Lung (tissue), 17 donors: ENCODE measurements at places on chromosomes 1 and 21. TPM values are rescaled to one million over a fixed set of nuclear protein-coding genes. Genes with fewer than 3 reads are reported as not detected.

DNA sequence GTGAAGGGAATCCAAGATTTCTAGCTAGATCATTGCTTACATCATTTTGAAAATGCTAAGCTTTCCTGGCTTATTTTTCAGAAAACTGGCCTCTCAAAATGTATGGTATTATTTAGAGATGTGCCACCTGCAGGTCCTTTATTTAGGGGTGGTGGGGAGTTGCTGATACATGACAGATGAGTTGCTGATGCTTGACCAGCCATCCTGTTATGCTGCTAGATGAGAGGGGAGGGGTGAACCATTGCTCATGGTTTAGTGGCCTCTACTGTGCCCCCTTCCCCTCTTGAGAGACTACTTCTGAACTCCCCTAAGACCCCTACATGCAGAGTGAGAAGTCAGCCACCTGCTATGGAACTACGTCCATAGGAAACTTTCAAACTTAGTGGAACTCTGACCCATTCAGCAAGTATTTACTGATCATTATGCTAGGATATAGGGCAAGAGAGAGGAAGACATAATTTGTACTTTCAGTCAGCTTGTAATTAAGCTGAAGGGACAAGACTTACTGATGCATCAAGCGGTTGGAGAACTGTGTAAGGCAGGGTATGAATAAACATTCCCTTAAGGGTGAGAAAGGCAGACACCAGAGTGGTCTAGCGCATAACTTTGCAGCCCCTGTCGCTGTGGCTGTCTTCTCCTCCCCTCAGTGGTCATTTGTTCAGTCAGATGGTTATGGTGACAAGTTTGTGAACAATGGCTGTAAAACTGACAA lies 34.6 kb downstream of the SLAMF6 start:
- H3K27me3 ChIP-seq = no peaks in the 10 kb centered on the region
- no peaks in the 10 kb centered on the region for H3K4me1 ChIP-seq
- no peak for DNase-seq
- no peak overlapping the region for H3K27ac ChIP-seq
- H3K4me3 ChIP-seq = no peak overlapping the region

GRCh38 chr1:4121293-4121684 lies 221.2 kb upstream of the C1orf174 start:
- no peak overlapping the region for H3K27ac ChIP-seq
- peaks cover 3% of the 10 kb centered on the region for H3K27me3 ChIP-seq
- no peak for DNase-seq
- H3K4me3 ChIP-seq = no peak overlapping the region
- H3K4me1 ChIP-seq = no peaks in the 10 kb centered on the region

Gene OLFM3
- 8.1 TPM for total RNA-seq

- no peak overlapping the region for H3K27ac ChIP-seq
- peak; percentile 34 for DNase-seq
- H3K4me3 ChIP-seq = no peak overlapping the region
- no peaks in the 10 kb centered on the region for H3K27me3 ChIP-seq
- peaks cover 5% of the 10 kb centered on the region for H3K36me3 ChIP-seq
- H3K4me1 ChIP-seq = no peaks in the 10 kb centered on the region
Observed at GRCh38 chr1:220775240-220775853, 11.4 kb upstream of the MTARC1 start.

- H3K36me3 ChIP-seq = no peaks in the 10 kb centered on the region
- no peak for DNase-seq
- no peaks in the 10 kb centered on the region for H3K4me1 ChIP-seq
- H3K27me3 ChIP-seq = no peaks in the 10 kb centered on the region
- H3K27ac ChIP-seq = no peak overlapping the region
Observed at GRCh38 chr1:178548108-178548507, 35.2 kb downstream of the TEX35 start.

Gene UBL4B
- not detected for total RNA-seq

Gene LAD1
- total RNA-seq = 37.8 TPM

Gene ILDR2
- 0.52 TPM for total RNA-seq

DNA sequence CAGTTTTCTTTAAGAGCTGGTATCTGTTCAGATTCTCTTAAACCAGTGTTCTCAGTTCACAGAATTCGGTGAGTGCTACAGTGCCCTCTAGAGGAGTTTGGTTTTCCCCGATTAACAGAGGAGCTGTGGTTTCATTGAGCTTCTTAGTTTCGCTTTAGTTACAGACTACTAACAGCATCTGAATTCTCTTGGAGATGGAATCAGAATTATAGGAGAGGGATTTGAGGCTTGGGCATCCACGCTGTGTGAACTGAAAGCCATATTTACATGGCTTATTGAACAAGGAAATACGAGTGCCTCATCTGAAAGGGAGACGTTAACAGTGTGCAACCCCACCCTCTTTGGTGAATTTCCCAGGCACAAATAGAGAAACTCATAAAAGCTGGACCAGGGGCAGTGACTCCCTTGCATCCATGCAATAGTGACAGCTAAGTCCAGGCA lies 202.0 kb downstream of the USH2A start:
- H3K4me3 ChIP-seq = peak overlapping the region; percentile 19
- H3K27ac ChIP-seq = no peak overlapping the region
- H3K27me3 ChIP-seq = no peaks in the 10 kb centered on the region
- peaks cover 2% of the 10 kb centered on the region for H3K4me1 ChIP-seq

Gene GBP1
- total RNA-seq = 62.5 TPM

DNA sequence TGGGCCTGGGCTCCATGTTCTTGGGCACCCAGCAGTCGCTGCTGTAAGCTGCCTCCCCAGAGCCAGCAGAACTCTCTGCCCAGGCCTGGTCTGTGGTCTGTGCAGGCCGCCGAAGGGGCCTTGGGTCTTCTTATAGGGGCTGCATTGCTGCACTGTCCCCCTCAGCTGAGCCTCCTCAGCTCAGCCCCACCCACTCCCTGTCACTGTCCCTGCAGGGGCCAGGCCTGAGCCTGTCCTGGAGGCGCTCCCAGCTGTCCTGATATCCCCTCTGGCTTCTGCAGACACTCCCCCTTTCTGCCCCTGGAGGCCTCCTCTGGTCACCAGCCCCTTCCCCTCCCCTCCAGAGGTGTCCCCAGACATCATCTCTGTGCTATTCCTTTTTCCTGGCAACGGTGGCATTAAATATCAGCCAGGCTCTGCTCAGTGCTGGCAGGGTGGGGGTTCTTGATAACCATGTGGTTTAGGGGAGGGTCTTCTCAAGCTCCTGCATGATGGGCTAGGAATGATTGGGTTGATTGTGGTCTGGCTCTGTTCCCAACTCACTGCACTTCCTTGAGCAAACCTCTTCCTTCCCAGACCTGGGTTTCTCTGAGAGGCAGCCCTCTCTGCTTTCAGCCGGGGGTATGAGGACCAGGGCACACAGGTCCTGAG lies 3.7 kb upstream of the FOXO6 start:
- H3K36me3 ChIP-seq = no peaks in the 10 kb centered on the region
- peak; percentile 68 for DNase-seq
- peaks cover 5% of the 10 kb centered on the region for H3K27me3 ChIP-seq
- H3K4me3 ChIP-seq = no peak overlapping the region
- H3K27ac ChIP-seq = no peak overlapping the region
- peaks cover 4% of the 10 kb centered on the region for H3K4me1 ChIP-seq

Gene TMEM240
- 2.3 TPM for total RNA-seq

GRCh38 chr1:58358346-58358745 lies 188.2 kb downstream of the OMA1 start:
- no peaks in the 10 kb centered on the region for H3K36me3 ChIP-seq
- H3K27ac ChIP-seq = no peak overlapping the region
- H3K27me3 ChIP-seq = no peaks in the 10 kb centered on the region
- DNase-seq = no peak
- H3K4me1 ChIP-seq = no peaks in the 10 kb centered on the region

Gene PDC
- not detected for total RNA-seq

GRCh38 chr21:42258885-42259407 lies 40.0 kb downstream of the ABCG1 start:
- no peak overlapping the region for H3K27ac ChIP-seq
- H3K4me3 ChIP-seq = no peak overlapping the region
- DNase-seq = no peak
- no peaks in the 10 kb centered on the region for H3K36me3 ChIP-seq
- no peaks in the 10 kb centered on the region for H3K27me3 ChIP-seq

DNA sequence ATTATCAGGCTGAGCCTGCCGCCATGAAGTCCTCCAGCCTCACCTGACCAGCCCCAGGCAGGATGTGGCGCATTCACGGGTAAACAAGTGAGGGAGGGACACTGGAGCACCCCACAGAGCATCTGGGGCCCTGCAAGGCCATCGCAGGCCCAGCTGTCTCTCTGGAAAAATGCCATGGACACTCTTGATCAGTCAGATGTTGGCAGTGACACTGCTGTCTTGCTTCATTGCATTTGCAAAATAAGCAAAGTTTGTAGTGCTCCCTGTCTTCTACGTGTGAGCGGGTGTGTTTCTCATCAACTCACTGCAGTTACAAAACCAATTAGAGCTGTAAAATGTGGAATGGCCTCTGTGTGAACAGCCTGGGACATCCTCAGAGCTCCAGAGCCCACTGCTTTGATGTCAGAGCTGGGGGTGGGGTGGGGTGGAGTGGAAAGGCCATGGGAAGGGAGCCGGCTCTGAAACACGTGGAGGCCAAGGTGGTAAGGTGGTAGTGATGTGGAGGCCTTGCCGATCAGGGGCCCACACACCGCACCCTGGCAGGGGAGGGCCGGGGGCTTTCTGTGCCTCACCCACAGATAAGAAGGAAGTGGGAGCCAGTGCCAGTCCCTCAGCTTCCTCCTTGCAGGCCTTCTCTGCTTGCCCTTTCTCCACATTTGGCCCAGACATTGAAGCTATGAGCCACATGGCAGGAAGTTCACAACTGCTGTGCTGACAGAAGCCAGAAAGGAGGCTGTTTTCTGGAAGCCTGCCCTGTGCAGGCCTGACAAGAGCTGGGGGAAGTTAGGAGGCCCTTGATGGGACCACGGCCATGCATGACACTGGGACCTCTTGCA lies 254.9 kb downstream of the RHOU start:
- no peaks in the 10 kb centered on the region for H3K27me3 ChIP-seq
- H3K36me3 ChIP-seq = no peaks in the 10 kb centered on the region
- H3K27ac ChIP-seq = no peak overlapping the region
- H3K4me1 ChIP-seq = peaks cover 13% of the 10 kb centered on the region
- DNase-seq = peak; percentile 99
- H3K4me3 ChIP-seq = no peak overlapping the region

- no peak overlapping the region for H3K4me3 ChIP-seq
- no peaks in the 10 kb centered on the region for H3K36me3 ChIP-seq
- H3K27me3 ChIP-seq = no peaks in the 10 kb centered on the region
- H3K27ac ChIP-seq = no peak overlapping the region
- peaks cover 7% of the 10 kb centered on the region for H3K4me1 ChIP-seq
Observed at GRCh38 chr1:61825393-61825792, 83.1 kb downstream of the PATJ start.

DNA sequence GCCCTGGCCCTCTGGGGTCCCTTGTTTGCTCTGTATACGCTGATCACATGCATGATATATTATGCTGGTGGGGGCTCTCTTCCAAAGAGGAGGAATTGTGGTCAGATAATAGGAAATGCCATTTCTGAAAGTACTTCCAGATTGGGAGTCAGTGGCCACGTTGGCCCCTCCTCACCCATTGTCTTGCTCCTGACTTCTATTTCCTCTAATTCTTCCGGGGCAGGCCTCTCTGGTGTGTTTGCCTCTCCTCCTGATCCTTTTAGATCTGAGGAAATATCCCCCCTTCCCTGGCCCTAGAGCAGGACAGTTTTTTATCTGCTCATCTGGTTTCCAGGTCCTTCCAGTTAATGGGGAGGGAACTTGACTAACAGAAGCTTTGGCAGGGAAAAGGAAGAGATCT lies 2.9 kb downstream of the VANGL2 start:
- peak; percentile 13 for DNase-seq
- no peaks in the 10 kb centered on the region for H3K36me3 ChIP-seq
- H3K4me3 ChIP-seq = no peak overlapping the region
- H3K27me3 ChIP-seq = no peaks in the 10 kb centered on the region

Gene OR2T33
- total RNA-seq = not detected

DNA sequence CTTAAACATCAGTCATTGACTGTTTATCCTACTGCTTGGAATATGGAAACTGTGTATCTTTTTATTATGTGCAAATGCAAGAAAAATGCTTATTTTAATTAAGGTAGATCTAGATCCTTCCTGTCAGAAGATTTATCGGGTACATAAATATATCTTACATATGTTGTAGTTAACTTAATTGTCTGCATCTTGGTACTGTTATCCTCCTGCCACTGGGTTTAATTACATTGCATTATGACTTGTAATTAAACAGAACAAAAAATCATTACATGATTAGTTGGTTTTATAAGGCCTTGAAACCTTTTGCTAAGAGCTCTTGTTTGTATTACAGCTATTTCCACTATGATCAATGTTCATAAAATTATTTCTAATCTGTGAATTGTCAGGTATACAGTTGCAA lies 211.2 kb downstream of the PTGER3 start:
- no peaks in the 10 kb centered on the region for H3K36me3 ChIP-seq
- H3K4me1 ChIP-seq = no peaks in the 10 kb centered on the region
- no peak overlapping the region for H3K4me3 ChIP-seq
- H3K27ac ChIP-seq = no peak overlapping the region
- no peak for DNase-seq

DNA sequence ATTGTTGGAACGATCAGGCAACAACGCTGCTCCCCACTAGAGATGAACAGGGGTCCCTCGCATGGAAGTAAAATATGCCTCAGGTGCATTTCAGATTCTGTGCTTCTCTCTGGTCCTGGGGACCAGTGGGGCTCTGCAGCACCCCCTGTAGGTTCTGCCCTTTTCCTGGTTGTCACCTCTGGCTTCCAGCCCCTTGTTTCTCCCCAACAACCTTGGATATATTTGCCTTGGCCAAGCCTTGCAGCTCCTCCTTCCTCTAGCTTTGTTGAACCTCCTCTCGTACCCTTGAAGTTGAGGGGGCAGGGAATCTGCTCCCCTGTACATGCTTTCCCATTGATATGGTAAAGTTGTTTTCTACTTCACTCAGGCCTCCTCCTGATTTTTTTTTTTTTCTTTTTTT lies 5.4 kb upstream of the RGSL1 start:
- no peaks in the 10 kb centered on the region for H3K4me1 ChIP-seq
- H3K27ac ChIP-seq = no peak overlapping the region
- H3K4me3 ChIP-seq = no peak overlapping the region
- DNase-seq = no peak
- no peaks in the 10 kb centered on the region for H3K27me3 ChIP-seq
- no peaks in the 10 kb centered on the region for H3K36me3 ChIP-seq

DNA sequence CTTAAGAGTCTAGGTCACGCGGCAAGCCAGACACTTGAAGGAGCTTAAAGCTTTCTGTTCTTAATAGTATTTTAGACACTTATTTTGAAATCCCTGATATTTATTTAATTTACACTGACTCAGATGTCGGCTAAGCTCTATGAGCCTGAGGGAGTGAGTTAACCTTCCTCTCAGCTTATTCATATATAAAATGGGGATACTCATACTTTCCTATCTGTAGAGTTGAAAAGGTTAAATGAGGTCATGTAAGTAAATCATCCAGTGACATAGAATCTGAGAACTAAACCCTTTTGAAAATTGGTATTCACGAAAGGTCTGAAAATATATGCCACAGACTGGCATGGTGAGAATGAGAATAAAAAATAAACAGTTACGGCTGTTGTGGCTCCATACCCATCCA lies 1.4 kb upstream of the GPR161 start:
- no peaks in the 10 kb centered on the region for H3K4me1 ChIP-seq
- DNase-seq = no peak
- no peaks in the 10 kb centered on the region for H3K36me3 ChIP-seq
- no peak overlapping the region for H3K27ac ChIP-seq
- no peak overlapping the region for H3K4me3 ChIP-seq

DNA sequence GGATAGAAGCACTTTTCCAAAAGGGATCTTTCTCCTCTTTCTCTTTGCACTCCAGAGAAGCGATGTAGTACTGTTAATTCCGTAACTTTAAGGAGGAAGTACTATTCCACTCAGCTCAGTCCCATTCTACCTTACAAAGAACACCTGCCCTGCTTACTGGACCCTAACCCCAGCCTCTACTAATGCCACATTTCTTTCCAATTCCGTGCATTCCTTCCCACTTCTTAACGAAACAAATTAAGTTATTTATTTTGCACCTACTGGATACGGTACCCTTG lies 511 bp downstream of the NDC1 start:
- peak overlapping the region; percentile 98 for H3K4me3 ChIP-seq
- no peaks in the 10 kb centered on the region for H3K27me3 ChIP-seq
- H3K36me3 ChIP-seq = no peaks in the 10 kb centered on the region
- H3K4me1 ChIP-seq = peaks cover 2% of the 10 kb centered on the region
- no peak for DNase-seq

Gene VWA1
- 72.6 TPM for total RNA-seq
